Hematopoietic multipotent progenitor cell treated with erythropoietin and hydrocortisone succinate and interleukin-3 and kit ligand, for 4 days (in vitro differentiated cells): ENCODE measurements at places on chromosomes 5 and 9.

DNA sequence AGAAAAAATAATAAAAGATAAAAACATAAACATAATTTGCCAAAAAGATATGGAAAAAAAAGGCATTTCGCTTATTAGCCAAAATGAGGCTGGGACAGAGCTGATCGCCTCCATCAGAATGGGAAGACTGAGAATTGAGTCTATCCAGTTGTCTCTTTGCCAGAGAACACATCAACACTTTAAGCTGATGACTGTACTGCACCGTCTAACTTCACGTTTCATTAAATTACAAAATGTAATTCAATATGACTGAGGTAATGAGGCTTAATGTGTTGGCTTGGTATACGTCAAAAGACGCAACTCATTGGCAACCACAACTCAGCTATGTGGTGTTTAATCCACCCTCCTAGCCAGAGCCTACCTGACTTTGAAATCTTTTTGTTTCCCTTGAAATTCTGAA is 462.7 kb upstream of the CD180 start:
- no peak for DNase-seq

DNA sequence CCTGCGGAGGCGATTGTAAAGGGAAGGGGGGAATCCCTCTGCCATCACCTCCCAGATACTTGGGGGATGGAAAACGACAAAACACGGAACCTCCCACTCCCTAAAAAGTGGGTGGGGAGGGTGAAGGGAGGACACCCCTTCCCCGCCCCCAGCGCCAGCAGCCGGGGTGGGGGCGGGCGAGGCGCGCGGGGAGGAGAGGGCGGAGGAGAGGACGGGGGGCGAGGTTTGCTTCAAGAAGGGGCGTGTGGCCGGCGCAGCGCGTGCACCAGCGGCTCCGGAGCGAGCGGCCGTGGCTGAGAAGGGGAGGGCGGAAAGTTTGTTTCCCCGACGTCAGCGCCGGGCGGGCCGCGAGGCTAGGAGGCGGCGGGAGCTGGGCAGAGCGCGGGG is at the start of gene PRRX2:
TSS of gene PRRX2 (plus strand) at position 259 of the 387 bp plus-strand sequence. CDS start 221 bp downstream, outside the sequence.
- peak; percentile 51 for DNase-seq

GRCh38 chr9:126558051-126558665 is 55.6 kb upstream of the LMX1B start:
- DNase-seq, result peak; percentile 60

- peak; percentile 95 for DNase-seq
Observed at GRCh38 chr5:163503106-163504078, 2.0 kb upstream of the MAT2B start.

DNA sequence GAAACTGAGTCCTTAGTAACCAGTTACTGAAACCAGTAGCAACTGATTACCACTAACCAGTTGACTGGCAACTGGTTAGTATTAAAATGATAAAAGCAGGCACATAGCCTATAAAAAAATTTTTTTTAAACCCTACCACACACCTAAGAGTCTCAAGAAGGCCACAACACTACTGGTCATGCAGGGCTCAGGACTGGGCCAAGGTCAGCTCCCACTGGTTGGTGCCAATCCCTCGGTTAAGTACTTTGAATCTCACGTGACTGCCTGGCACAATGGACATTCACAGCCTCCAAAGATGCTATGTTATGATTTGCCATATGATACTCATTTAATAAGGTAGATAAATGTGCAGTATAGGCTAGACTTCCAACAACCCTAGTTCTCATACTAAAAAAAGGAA is 8.5 kb downstream of the ANKH start:
- no peak for DNase-seq

GRCh38 chr5:82924226-82925060 is 152.8 kb downstream of the TMEM167A start:
- no peak for DNase-seq

DNA sequence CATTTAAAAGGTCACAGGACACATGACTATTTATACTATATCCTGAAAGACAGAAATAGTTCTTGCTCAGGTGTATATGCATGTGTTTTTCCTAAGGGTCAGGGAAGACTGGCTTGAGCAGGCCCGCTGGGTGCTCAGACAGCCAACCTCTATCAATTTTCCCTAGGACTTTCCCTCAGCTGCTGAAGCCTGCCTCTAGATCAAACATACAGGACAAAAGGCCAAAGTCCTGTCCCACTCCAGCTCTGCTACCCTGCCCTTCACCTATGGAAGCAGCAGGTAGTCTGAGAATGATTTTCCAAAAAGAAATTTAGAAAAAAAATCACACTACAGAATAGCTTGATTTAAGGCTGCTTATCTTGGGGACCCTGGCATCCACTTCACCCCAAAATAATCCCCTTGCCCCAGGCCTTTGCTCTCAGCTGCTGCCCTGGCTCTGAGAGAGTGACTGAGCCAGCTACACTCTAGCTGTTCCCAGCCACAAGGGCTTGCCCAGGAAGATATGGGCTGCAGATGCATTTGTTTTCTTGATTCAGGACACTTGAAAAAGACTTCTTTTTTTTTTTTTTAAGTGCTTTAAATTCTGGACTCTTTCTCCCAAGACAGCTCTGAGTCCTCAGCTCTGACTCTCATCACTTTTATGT is 42.5 kb downstream of the KLHL3 start:
- peak; percentile 29 for DNase-seq

DNA sequence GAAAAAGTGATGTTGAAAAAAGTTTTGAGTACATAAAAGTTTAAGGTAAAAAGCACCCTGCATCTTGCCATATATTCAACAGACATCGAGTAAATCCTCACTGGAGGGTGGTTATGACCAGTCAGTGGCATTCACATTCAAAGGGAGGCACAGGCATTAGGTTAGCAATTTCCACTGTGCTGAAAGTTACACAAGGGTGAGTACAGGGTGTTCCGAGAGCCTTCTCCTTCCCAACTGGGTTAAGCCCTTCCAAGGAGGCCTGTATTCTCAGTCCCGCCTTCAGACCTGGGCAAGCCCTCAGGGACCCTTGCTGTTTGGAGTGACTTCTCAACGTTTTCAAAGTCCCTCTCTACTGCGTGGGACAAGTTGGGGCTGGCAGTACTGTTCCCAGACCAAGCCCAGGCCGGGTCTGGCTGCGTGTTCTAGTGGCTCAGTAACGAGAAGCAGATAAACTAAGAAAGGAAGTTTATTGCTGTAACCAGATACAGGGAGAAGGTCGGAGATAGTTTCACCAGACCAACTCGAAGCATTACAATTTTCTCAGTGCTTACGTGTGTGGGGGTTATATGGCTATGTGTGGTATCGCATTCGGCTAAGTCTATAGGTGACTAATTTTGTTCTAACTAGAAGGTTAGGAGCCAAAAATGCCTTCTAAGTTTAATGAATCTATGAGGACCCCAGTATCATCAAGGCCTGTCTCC is 13.0 kb upstream of the SETX start:
- DNase-seq, result no peak

- DNase-seq, result no peak
Observed at GRCh38 chr5:98108497-98108896, 665.0 kb upstream of the RGMB start.

DNA sequence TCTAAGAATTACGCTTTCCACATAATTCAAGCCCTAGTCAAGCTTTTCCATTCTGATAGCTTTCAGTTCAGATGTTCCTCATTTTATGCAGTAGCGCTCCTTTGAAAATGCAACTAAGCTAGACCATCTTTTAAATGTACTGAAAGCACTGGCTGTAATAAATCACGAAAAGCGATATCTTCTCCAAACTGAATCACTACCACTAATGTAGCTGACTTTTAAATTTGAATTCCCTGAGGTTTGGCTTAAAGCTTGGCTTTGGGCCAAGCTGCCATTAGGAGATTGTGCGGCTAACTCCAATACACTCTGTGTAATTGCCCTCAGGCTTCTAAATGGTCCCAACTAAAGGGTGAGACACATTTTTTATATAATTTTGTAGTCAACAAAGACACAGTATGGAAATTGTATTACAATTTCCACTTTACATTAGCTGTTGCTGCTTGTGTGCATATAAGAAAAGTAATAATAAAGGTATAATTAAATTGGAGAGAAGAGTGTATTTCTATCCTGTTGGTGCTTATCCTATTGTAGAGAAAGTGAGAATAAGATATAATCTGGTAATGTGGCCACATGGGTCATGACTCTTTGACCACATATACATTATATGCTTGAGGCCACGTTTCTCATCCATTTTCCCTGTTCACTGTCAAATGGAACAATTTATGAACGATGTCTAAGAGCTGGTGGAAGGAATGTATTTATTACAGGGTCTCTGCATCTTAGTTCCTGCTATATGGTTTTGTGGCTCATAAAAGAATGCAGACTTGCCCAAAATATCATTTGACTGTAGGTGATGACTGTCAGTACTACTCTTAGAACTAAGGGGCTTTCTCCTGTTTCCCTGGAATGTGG is 118.7 kb upstream of the TAF11L2 start:
- no peak for DNase-seq
